ENCODE measurements at places on chromosomes 2 and 18. TPM values are rescaled to one million over a fixed set of nuclear protein-coding genes. Genes with fewer than 3 reads are reported as not detected.

PSMA8 gene
- not detected for total RNA-seq

CYP27C1 gene
- total RNA-seq = under 0.01 TPM

FAM168B gene
- 113 TPM for total RNA-seq

XDH gene
- not detected for total RNA-seq

PFN4 gene
- total RNA-seq = 0.26 TPM
